ENCODE measurements at places on chromosomes 11 and 22.

DNA sequence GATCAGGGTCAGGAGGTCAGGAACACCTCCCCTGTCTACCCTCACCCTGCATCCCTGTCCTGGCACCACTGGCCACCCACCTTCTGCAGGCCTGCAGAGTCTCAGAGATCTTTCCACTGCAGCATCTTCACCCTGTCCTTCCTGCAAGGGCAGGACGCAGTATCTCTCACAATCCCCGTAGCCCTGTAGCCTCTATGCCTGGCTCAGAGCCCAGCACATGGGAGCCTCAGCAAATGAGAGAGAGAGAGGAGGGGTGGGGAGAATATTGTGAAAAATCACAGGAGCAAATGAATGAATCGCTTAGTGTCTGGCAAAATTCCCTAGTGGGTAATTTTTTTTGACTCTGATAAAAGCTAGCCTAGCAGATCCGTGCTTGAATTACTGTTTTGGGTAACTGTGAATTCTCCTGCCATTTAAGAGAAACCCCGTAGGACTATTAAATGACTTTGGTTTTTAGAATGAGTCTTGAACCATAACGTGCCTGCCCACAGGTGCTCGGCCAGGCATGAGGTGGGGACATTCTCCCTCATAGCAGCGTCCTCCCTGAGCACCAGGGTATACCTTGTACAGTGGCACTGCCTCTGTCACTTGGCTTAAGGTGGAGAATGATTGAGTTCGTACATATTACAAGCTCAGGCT lies 91.5 kb downstream of the MORC2 start:
- no peak for DNase-seq

- peak; percentile 87 for DNase-seq
Measured at GRCh38 chr22:43293259-43293654, 49.9 kb downstream of the SCUBE1 start.

DNA sequence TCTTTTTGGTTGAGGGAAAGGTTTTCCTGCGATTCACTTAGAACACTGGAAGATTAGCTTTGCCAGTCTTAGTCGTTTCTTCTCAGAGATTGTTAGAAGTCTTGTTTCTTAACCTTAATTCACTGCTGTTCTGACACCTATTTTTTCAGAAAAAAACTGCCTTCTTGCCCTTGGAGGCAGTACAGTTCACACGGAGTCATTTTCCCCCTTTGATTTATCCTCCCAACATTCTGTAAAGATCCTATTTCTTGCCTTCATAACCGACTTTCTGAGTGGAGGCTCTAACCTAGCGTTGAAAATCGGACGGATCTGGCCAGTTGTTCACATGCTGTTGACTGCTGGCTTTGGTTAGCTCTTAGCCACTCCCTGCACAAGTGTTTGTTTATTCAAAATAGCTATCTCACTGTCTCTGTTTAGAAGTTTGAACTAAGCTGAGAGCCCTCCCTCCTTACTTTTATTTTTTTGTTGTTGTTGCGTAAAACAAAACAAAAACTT lies 737 bp downstream of the BCL2L13 start:
- DNase-seq = peak; percentile 78

DNA sequence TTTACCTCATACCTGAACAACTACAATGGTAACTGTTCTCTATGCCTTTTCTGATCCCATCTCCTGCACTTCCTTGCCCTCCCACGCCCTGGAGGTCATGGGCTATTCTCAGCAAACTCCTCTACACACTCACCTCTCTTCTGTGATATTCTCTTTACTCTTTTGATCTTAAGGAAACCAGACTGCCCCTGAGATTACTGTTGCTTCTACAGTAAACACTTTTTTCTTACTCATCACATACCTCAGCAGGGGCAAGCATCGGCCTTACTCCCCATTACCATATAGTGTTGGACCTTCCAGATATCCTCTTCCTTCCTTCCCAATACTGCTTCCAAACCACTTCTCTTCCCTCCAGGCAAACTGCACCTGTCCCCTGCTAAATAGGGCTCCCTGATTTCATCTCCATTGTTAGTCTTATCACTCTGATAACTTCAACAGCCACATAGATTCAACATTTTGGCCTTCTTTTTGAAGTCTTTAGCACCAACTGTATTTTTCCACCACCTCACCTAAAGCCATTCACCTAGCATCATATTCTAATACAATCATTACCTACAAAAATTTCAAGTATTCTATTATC lies 141.2 kb downstream of the RBFOX2 start:
- DNase-seq = no peak

Data from AG08396 (cell line).